ENCODE measurements at places on chromosomes 7 and 10.

GRCh38 chr10:97124211-97124610, 61.5 kb downstream of the SLIT1 start:
- DNase-seq, result no peak

DNA sequence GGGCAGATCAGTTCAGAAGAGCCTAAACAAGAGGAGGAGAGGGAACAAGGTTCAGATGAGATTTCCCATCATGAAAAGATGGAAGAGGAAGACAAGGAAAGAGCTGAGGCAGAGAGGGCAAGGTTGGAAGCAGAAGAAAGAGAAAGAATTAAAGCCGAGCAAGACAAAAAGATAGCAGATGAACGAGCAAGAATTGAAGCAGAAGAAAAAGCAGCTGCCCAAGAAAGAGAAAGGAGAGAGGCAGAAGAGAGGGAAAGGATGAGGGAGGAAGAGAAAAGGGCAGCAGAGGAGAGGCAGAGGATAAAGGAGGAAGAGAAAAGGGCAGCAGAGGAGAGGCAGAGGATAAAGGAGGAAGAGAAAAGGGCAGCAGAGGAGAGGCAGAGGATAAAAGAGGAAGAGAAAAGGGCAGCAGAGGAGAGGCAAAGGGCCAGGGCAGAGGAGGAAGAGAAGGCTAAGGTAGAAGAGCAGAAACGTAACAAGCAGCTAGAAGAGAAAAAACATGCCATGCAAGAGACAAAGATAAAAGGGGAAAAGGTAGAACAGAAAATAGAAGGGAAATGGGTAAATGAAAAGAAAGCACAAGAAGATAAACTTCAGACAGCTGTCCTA, 52.7 kb upstream of the AGBL3 start:
- no peak for DNase-seq

DNA sequence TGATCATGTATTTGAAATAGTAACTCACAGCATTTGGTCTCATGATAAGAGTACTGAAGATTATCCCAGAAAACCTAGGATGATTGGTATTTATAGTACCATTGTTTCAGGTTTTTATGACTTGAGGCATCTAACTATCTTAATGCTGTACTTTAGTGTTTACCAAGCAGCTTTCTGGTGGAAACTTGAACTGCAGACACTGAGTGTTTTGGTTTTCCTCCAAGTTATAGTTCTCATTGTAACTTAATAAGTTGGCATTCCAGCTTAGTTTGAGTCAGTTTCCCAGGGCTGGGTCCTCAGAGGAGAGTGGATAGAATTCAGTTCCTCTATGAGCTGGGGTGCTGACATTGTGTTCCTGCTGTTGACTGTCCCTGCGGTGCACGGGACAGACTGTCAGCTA, 50.4 kb downstream of the SEC23IP start:
- no peak for DNase-seq

- no peak for DNase-seq
Measured at GRCh38 chr7:47331179-47331565, 250.7 kb downstream of the TNS3 start.

GRCh38 chr7:84070770-84071169, 123.8 kb downstream of the SEMA3A start:
- no peak for DNase-seq

DNA sequence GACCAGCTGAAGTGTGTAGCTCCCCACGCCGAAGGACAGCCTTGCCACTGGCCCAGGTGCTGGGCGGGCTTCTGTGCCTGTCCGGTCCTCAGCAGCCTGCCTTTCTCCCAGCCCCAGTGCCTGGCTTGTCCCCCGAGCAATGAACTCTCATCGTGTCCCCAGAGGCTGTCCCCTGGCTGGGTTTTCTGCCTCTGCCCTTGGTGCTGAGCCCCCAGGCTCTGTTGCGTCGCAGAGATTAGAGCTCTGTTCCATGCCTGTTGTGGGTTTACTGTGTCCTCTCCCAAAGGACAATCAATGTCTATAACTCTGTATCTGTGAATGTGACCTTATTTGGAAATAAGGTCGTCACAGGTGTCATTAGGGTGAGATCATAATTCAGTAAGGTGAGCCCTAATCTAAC, 226.1 kb upstream of the SHH start:
- no peak for DNase-seq

All from activated naive CD4-positive, alpha-beta T cell treated with anti-CD3 and anti-CD28 coated beads, Interleukin-2, amount 50 U/mL, for 16 hours (primary cell).